ENCODE measurements at places on chromosomes 7 and 10.

DNA sequence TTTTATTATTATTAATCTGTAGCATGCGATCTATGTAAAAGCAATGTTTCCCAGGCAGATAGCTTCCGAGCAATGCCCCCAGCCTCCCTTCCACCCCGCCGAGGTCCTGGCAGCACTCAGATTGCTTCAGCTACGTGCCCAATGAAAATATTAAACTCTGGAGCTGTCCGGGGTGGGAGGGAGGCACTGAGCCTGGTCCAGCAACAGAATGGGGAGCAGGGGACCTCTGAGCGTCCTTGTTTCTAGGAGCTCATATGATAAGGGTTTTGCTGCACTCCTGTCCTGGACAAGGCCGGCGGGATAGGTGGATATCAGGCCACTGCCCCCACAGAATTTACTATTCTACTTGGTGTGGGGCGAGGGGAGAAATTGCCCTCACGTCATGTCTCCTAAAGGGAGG is 44.5 kb upstream of the CDK1 start:
- no peak for DNase-seq

GRCh38 chr7:43766564-43766963 is 8.1 kb downstream of the BLVRA start:
- DNase-seq, result no peak

DNA sequence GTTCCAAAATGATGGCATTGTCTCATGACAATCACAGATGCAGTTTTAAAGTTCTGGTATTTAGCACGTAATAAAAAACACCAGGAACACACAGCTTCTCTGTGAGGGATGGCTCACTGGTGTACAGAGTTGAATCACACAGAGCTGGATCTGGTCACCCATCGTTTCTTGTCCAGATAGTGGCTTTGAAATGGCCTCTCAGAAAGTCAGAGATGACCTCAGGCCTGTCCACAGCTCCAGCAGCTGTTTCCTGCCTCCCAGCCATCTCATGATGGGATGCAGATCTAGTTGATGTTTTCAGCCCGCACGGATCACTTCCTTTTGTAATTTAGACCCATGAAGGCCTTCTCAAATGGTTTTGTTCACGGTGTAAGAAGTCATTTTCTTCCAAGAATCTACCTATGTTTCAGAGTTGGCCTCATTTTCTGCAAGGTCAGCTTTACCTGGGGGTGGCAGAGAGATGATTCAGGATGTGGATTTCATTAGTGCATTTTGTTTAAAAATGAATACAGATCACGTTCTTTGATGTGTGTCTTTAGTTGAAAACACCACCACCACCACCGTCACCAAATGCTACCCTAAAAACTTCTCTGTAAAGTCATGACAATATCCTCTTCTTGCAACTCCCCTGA is 166.2 kb downstream of the SNX10 start:
- DNase-seq, result no peak

DNA sequence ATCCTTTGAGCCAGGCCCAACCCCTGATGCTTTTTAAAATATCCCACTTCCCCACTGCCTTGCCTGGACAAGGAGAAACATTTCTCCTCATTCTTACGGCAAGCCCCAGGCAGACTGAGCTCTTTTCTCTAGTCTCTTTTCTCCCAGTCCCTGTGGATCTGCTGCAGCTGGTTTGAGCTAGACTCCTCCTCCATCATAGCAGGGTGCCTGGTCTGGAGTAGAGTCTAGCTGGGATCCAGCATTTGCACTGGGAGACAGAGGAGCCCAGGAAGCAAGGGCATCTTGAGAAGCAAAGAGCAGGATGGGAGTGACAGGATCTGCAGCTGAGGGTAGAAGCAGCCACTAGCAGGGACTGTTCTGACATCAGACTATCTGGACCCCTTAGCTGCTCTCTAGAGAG is 562.3 kb upstream of the COBL start:
- DNase-seq, result no peak

- no peak for DNase-seq
Observed at GRCh38 chr10:123855008-123855684, 36.5 kb downstream of the CPXM2 start.

- DNase-seq, result no peak
Observed at GRCh38 chr7:112421666-112422486, 28.4 kb upstream of the IFRD1 start.

DNA sequence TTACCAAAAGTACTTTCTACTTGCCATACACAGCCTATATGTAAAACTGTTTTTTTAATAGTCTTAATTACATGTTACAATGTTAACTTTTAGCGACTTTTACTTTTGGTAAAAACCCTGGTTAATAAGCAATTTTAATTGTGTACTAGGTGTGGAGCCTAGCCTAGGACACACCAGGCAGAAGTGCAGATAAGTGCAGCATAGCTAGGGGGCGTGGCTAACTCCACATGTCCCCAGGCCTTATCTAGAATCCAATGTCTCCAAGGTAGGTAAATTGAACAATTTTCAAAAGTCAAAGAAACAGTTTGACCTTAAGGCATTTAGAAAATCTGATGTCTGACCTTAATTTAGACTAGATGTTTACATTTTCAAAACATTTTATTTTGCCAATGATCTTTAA is 858.7 kb downstream of the CCSER2 start:
- no peak for DNase-seq

- DNase-seq, result no peak
Observed at GRCh38 chr7:11191574-11192220, 218.0 kb downstream of the PHF14 start.

DNA sequence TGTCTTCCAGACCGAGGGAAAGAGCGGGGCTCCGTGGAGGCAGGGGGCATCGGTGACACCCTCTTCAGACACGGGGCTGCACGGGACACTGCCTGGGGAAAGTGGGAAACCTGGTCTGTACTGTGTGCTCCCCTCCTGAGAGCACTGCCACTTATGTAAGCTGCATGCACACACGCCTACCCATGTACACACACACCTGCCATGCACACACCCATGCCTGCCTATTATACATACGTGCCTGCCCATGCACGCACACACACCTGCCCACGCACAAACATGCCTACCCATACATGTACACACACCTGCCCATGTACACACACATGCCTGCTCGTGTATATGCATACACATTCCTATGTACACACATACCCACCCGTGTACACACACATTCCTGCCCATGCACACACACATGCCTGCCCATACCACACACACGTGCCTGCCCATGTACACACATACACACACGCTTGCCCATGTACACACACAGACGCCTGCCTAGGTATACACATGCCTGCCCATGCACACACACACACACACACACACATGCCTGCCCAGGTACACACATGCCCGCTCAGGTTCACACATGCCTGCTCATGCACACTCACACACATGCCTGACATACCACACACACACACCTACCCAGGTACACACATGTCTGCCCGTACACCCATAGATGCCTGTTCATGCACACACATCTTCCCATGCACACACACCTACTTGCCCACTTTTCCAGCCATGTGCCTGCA is 35.5 kb upstream of the CALN1 start:
- DNase-seq, result no peak

DNA sequence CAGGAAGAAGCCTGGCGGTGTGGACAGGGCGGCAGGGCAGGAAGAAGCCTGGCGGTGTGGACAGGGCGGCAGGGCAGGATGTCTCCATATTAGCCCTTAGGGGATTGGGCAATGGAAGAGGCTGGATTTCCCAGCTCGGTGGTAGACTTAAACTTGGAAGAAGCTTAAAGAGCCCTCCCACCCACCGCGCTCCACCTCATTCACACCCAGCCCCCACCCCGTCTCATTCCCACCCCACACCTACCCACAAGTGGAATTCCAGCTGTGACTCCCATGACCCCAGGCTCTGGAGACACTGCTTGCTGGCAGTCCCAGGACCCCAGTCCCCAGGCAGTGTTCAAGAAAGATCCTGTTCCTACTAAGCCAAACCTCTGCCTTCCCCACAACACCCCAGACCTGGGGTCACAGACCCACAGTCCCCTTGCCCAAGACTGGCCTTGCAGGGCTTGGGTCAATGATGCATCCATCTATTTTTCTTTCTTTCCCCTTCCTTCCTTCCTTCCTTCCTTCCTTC is 34.0 kb downstream of the SPDYE6 start:
- DNase-seq, result no peak

DNA sequence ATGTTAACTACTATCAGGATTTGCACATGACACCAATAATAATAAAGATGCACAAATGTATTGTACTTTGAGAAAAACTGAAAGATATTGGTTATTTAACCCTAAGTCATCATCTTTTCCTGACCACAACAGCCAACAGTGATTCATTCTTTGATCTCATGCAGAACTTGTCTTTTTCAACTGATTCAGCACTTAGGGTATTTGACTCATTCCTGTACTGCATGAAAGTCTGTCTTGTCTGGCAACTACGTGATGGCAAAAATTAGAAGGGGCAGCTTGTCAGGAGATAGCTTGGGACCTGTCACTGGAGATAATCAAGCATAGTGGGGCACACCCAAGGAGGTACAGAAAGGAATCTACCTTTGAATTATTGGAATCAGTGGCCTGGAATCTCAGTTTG is 77.8 kb upstream of the LRRC17 start:
- DNase-seq, result peak; percentile 75
